Neuronal stem cell (in vitro differentiated cells): ENCODE measurements at places on chromosomes 3 and 15.

DNA sequence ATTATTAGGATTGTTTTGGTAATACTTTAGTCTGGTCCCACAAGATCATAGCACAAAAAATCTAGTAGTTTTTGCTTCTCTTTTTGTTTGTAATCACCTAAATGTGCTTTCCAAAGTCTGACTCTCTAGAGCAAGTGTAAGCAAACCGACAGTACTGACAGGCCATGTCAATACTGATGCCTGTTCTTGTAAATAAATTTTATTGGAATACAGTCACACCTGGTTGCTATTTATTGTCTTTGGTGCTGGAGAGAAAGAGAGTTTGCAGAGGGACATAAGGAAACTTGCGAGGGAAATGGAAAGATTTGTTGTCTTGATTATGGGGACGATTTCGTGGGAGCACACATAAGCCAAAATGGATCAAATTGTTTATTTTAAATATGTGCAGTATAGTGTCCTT is 77.5 kb downstream of the NAALADL2 start:
- H3K27ac ChIP-seq = no peak overlapping the region
- no peaks in the 10 kb centered on the region for H3K36me3 ChIP-seq

DNA sequence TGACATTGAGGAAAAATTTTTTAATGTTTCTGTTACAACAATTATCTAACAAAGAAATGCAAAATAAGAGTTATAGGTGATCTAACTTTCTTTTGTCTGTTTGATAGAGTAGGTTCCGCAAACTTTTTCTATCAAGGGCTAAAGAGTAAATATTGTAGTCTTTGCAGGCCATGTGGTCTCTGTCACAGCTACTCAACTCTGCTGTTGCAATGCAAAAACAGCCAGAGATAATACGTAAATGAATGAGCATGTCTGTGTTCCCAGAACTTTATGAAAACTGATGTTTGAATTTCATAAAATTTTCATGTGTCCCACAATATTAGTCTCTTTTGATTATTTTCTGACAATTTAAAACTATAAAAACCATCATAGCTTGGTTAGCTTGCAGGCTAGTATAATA is 73.3 kb downstream of the SLC24A1 start:
- H3K27ac ChIP-seq = no peak overlapping the region
- no peak overlapping the region for H3K4me3 ChIP-seq
- no peaks in the 10 kb centered on the region for H3K27me3 ChIP-seq
- no peaks in the 10 kb centered on the region for H3K4me1 ChIP-seq
- no peak for DNase-seq
- H3K36me3 ChIP-seq = peaks cover 6% of the 10 kb centered on the region

DNA sequence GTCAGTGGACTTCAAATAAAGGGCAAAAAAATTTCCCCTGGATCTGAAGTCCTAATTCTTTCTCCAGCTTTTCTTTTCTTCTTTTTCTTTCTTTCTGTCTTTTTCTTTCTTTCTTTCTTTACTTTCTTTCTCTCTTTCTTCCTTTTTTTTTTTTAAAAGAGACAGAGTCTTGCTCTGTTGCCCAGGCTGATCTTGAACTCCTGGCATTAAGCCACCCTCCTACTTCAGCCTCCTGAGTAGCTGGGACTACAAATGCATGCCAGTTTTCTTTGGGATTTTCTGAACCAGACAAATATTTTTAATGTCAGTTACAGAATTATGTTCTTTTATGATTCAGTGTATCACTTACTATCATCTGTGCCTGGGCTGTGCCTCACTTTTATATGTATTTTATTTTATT is 45.4 kb upstream of the CMTM8 start:
- H3K4me3 ChIP-seq = no peak overlapping the region
- no peak overlapping the region for H3K27ac ChIP-seq
- H3K36me3 ChIP-seq = no peaks in the 10 kb centered on the region
- no peaks in the 10 kb centered on the region for H3K27me3 ChIP-seq
- no peaks in the 10 kb centered on the region for H3K4me1 ChIP-seq

GRCh38 chr3:190260301-190260700 is 61.9 kb downstream of the CLDN1 start:
- H3K4me1 ChIP-seq = peaks cover 4% of the 10 kb centered on the region
- DNase-seq = no peak
- H3K4me3 ChIP-seq = no peak overlapping the region
- H3K27me3 ChIP-seq = no peaks in the 10 kb centered on the region
- H3K36me3 ChIP-seq = no peaks in the 10 kb centered on the region
- H3K27ac ChIP-seq = no peak overlapping the region

DNA sequence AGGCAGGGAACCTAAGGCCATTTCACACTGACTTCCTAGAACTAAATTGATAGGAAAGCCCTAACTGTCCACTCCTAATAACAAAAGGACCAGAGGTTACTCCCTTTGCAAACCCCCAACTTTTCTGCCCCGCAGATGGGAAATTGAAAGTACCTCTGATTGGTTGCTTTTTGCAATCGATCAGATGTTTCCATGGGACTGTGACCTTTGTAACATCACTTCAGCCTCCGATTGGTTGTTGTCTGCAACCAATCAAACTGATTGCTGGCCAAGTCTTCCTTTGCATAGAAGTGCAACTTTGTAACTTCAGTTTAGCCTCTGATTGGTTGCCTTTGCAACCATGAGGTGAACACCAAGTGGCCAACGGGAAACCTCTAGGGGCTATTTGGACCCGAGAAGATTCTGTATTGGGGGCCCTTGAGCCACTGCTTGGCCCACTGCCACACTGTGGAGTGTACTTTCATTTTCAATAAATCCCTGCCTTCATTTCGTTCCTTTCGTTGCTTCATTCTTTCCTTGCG is 11.3 kb upstream of the KNL1 start:
- no peaks in the 10 kb centered on the region for H3K27me3 ChIP-seq
- DNase-seq = no peak
- no peak overlapping the region for H3K27ac ChIP-seq
- no peaks in the 10 kb centered on the region for H3K36me3 ChIP-seq

- H3K4me1 ChIP-seq = no peaks in the 10 kb centered on the region
- H3K4me3 ChIP-seq = no peak overlapping the region
- H3K27me3 ChIP-seq = no peaks in the 10 kb centered on the region
- no peaks in the 10 kb centered on the region for H3K36me3 ChIP-seq
- H3K27ac ChIP-seq = no peak overlapping the region
- DNase-seq = no peak
Measured at GRCh38 chr3:143604402-143605185, 243.7 kb downstream of the SLC9A9 start.

GRCh38 chr3:71355862-71356261 is 227.7 kb downstream of the FOXP1 start:
- no peak overlapping the region for H3K27ac ChIP-seq
- H3K27me3 ChIP-seq = no peaks in the 10 kb centered on the region
- no peak overlapping the region for H3K4me3 ChIP-seq
- no peaks in the 10 kb centered on the region for H3K36me3 ChIP-seq

- H3K36me3 ChIP-seq = no peaks in the 10 kb centered on the region
- peaks cover 7% of the 10 kb centered on the region for H3K4me1 ChIP-seq
- no peak overlapping the region for H3K27ac ChIP-seq
- H3K4me3 ChIP-seq = no peak overlapping the region
- H3K27me3 ChIP-seq = no peaks in the 10 kb centered on the region
Measured at GRCh38 chr15:63288778-63289378, 11.5 kb downstream of the APH1B start.

GRCh38 chr3:31974471-31974870 is 6.6 kb downstream of the OSBPL10 start:
- no peak overlapping the region for H3K27ac ChIP-seq
- H3K27me3 ChIP-seq = peaks cover 6% of the 10 kb centered on the region
- no peaks in the 10 kb centered on the region for H3K4me1 ChIP-seq
- H3K36me3 ChIP-seq = no peaks in the 10 kb centered on the region
- H3K4me3 ChIP-seq = no peak overlapping the region

- no peak overlapping the region for H3K27ac ChIP-seq
- H3K4me1 ChIP-seq = no peaks in the 10 kb centered on the region
- no peak for DNase-seq
- no peaks in the 10 kb centered on the region for H3K27me3 ChIP-seq
- no peak overlapping the region for H3K4me3 ChIP-seq
Measured at GRCh38 chr3:53921296-53921695, 29.6 kb upstream of the SELENOK start.

- no peak overlapping the region for H3K27ac ChIP-seq
- H3K4me3 ChIP-seq = no peak overlapping the region
Measured at GRCh38 chr3:187360596-187360995, 7.6 kb upstream of the RTP4 start.

GRCh38 chr3:174046311-174046710 is 648.8 kb downstream of the NLGN1 start:
- DNase-seq = no peak
- no peaks in the 10 kb centered on the region for H3K27me3 ChIP-seq
- H3K4me3 ChIP-seq = no peak overlapping the region
- H3K4me1 ChIP-seq = no peaks in the 10 kb centered on the region

- no peak overlapping the region for H3K27ac ChIP-seq
- no peaks in the 10 kb centered on the region for H3K27me3 ChIP-seq
- H3K36me3 ChIP-seq = no peaks in the 10 kb centered on the region
- no peak overlapping the region for H3K4me3 ChIP-seq
Measured at GRCh38 chr3:144200004-144200403, 228.4 kb downstream of the DIPK2A start.

DNA sequence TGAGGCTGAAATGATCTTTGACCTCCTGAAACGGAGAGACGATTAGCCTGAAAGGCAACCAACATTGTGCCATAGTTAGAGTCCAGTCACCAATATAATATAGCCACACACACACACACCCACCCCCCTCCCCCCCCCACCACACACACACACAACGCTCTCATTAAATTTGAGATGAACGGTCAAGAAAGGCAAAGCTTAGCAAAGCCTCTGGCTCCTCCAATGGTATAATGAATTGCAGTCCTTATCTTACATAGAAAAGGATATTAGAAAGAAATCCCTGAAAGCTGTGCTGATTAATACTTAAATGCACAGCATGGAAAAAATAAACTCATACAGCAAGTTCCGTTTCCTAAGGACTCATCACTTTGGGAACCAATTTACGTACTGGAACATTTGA is 876 bp upstream of the ZNF385D start:
- DNase-seq = no peak
- no peaks in the 10 kb centered on the region for H3K36me3 ChIP-seq
- no peak overlapping the region for H3K4me3 ChIP-seq
- H3K27ac ChIP-seq = no peak overlapping the region
- peaks cover 11% of the 10 kb centered on the region for H3K4me1 ChIP-seq
- no peaks in the 10 kb centered on the region for H3K27me3 ChIP-seq

DNA sequence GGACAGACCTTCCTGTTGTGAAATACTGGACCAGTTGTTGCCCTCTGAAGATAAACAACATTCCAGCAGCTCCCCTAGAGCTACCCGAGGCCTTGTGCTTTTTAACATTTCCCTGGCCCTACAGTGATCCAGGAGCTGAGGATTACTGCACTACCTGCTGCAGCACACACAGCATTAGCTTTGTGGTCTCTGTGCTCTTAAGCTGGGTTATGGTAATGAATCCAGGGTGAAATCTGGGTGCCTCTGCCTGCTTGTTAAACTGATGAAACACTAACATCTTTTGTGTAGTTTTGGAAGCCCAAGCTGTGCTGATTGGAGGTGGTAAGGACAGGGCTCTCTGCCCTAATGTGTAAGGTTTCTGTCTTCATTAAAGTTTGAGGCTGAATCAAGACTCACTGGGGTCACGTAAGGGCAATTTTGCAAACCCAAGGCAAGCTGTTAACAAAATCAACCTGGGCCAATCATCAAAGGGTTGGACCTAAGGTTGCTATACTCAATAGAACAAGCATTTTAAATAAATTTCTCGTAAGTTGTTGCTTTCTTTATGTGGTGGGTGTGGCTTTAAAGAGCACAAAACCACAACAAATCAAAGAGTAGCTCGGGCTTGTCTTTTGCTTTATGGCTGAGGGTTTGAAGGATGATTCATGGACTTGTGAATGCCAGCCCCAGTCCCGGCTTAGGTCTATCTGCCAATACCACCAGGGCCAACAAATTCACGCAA is 183.9 kb downstream of the TPRG1 start:
- no peak overlapping the region for H3K4me3 ChIP-seq
- DNase-seq = no peak
- H3K27ac ChIP-seq = peak overlapping the region; percentile 40

GRCh38 chr3:108202834-108203233 is 19.4 kb downstream of the IFT57 start:
- H3K27ac ChIP-seq = no peak overlapping the region
- H3K27me3 ChIP-seq = no peaks in the 10 kb centered on the region
- H3K36me3 ChIP-seq = peaks cover 16% of the 10 kb centered on the region
- H3K4me3 ChIP-seq = no peak overlapping the region
- no peaks in the 10 kb centered on the region for H3K4me1 ChIP-seq

GRCh38 chr3:170712798-170713197 is 126.9 kb upstream of the SLC7A14 start:
- H3K36me3 ChIP-seq = no peaks in the 10 kb centered on the region
- no peak for DNase-seq

GRCh38 chr3:59995563-59995962 is 945.7 kb upstream of the CFAP20DC start:
- H3K36me3 ChIP-seq = no peaks in the 10 kb centered on the region
- peaks cover 6% of the 10 kb centered on the region for H3K4me1 ChIP-seq
- H3K4me3 ChIP-seq = no peak overlapping the region
- no peaks in the 10 kb centered on the region for H3K27me3 ChIP-seq

DNA sequence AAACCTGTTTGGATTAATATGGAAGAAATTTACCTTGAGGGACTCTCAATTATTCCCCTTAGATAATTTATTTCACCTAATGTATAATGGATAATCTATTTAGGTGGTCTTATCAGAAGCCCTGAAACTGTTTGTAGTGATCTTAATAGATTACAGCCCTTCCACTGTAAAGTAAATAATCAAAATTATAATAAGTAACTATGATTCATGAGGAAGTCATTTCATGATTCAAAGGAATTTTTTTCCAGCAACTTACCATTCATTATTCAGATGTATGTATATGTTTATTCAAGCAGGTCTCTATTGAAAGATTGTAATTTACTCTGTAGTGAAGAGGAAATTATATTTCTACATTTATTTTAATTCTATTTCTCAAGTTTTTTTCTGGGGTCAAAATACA is 250.6 kb upstream of the ROBO1 start:
- no peak overlapping the region for H3K27ac ChIP-seq
- H3K27me3 ChIP-seq = no peaks in the 10 kb centered on the region
- no peaks in the 10 kb centered on the region for H3K36me3 ChIP-seq
- DNase-seq = no peak
- no peaks in the 10 kb centered on the region for H3K4me1 ChIP-seq
- no peak overlapping the region for H3K4me3 ChIP-seq

- H3K27me3 ChIP-seq = no peaks in the 10 kb centered on the region
- peaks cover 4% of the 10 kb centered on the region for H3K4me1 ChIP-seq
- H3K36me3 ChIP-seq = no peaks in the 10 kb centered on the region
- peak within 1 kb of the TSS; percentile 82 for H3K4me3 ChIP-seq
Measured at GRCh38 chr3:122793568-122794416, at the start of gene HSPBAP1. TSS of gene HSPBAP1 (minus strand) at chr3:122793831. CDS start at chr3:122793680, 151 bp downstream.

- H3K27ac ChIP-seq = no peak overlapping the region
- no peaks in the 10 kb centered on the region for H3K4me1 ChIP-seq
- H3K4me3 ChIP-seq = no peak overlapping the region
- DNase-seq = no peak
- H3K36me3 ChIP-seq = no peaks in the 10 kb centered on the region
Measured at GRCh38 chr3:10574101-10574620, 68.8 kb upstream of the ATP2B2 start.

- DNase-seq = no peak
- no peak overlapping the region for H3K27ac ChIP-seq
- no peaks in the 10 kb centered on the region for H3K27me3 ChIP-seq
Measured at GRCh38 chr15:91021516-91022074, 799 bp downstream of the VPS33B start.
